ENCODE measurements at places on chromosomes 1 and 21.

DNA sequence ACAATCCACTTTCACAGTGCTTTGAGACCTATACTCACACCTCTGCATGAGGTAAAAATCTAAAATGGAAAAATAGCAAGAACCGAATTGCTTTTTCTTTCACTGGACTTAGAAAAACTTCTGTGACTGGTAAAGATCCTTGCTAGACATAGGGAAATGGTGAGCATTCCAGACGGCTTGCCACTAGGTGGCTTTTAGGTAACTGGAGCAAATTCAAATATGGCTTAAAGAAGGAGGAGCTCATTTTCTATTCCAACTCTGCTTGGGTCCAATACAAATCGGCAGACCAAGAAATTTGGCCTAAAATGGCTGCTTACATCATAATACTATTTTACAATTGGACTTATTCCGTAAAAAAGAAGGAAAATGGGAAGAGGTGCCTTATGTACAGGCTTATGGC, 977.9 kb downstream of the ADGRL2 start:
- no peak for DNase-seq

DNA sequence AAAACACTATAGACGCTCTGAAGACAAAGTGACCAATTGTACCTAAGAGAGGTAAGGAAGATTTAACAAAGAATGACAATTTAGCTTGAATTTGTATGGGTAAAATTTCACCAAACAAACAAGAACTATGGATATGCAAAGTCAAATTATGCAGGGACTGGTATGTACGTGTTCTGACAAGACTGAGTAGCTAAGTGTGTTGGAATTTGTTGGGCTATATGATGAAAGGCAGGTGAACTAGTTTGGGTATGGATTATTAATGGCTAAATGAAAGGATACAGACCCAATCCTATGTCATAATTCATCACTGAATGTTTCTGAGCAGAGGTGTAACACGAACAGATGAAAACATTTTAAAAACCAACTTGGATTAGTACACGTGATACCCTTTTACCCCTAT, 7.6 kb downstream of the DNTTIP2 start:
- DNase-seq = no peak

DNA sequence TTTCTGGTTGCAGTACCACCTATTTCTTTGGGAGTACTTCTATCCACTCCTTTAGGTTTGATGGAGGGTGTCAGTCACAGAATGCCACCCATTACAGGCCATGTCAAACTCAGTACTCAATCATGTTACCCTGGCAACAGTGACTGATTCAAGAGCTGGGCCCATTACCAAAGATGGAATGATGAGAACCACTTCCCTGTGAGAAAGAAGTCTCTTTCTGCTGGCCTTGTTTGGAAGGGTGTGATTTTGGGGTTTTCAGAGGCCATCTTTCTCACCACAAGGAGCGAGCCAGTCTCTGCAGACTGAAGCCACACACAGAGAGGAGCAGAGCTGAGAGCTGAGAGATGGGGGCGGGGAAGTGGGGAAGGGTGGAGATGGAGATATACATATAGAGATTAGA, 13.9 kb upstream of the STUM start:
- no peak for DNase-seq

DNA sequence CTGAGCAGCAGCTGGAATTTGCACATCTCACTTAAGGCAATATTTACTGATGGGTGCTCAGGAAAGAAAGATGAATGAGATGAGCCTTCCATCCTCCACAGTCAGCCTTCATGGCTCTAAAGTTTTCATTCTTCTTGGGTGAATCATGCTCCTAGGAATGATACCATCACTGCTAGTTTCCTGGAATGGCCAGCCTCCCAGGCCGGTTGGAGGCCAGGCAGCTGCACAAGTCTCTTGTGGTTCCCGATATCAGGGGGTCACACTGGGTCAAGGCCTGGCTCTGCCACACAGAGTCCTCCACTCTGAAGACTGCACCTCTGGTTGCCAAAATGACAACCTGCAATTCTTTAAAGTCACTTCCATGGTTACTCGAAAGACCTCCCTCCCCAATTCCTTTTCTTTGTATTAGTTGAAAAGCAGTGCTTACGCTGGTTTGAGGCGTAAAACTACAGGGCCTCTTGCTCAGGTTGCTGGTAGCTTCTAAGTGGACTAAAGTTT, 46.2 kb upstream of the PALMD start:
- DNase-seq = no peak

DNA sequence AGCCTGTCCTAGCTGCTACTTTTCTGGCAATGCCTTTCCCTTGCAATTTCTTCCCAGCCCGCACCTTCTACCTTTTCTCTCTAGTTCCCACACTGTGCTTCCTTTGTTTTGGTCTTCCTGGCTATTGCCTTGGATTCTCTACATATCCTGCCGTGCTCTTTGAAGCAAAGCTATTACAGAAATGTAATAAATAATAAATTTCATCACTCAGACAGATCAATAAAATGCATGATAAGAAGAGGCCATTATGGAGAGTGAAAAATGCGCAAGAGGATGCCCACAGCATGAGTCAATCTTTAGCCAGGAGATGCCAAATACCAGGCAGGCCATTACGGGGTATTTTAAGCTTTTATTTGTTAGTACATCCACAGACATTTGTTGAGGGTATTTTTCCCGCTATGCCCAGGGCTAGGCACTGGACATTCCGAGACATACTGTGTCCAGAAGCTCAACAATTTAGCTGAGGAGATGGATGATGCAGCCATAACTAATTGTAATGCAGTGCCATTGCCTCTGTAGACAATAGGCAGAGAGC, 163.6 kb downstream of the ST6GALNAC3 start:
- no peak for DNase-seq

DNA sequence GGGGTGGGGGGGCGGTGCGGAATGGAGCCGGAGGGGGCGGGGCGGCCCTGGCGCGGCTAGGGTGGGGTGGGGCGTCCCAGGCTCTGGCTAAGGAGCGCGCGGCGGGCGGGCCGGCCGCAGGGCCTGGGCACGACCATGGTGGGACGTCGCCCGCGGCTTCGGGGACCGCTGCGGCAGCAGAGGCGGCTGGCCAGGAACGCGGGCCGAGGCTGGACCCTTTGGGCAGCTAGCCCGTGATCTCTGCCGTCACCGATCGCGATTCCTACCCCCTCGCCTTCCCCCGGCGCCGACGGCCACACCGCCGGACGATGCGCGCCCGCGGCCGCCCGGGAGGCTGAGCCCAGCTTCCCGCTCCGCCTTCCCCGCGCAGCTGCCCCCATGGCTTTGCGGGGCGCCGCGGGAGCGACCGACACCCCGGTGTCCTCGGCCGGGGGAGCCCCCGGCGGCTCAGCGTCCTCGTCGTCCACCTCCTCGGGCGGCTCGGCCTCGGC, at the start of gene MAP3K21:
Gene MAP3K21, plus strand, starts transcription at position 74 of the 491 bp plus-strand sequence. Its CDS starts 305 bp downstream, at position 379.
- no peak for DNase-seq

- DNase-seq = no peak
Measured at GRCh38 chr1:61174060-61174795, 91.9 kb downstream of the NFIA start.

DNA sequence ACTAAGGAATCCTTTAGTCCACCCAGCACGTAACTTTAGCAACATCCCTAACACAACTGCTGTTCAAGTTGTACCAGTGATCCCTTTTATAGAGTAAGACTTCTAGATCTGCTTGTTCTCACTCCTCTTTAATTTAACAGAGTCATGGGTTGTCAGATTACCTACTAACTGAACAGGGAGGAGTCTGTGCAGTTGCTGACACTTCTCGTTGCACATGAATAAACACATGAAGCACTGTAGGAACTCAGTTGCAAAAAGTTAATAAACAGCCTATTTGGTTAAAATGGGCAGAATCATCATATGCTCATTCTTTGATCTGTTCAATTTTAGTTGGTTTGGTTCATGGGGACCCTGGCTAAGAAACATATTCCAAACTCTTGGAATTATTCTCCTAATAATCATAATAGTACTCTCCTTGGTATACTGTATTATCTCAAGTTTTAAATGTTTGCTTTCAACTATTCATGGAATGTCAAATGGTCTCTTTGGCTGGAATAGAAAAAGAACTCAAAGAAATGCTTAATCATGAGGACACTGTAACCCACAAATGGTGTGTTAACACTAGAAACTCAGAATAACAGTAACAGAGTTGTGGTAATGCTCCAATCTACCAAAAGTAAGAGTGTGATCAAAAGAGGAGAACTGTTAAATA, 15.6 kb downstream of the PLPPR5 start:
- no peak for DNase-seq

GRCh38 chr1:40477678-40478053, 576 bp downstream of the ZFP69 start:
- DNase-seq = no peak

DNA sequence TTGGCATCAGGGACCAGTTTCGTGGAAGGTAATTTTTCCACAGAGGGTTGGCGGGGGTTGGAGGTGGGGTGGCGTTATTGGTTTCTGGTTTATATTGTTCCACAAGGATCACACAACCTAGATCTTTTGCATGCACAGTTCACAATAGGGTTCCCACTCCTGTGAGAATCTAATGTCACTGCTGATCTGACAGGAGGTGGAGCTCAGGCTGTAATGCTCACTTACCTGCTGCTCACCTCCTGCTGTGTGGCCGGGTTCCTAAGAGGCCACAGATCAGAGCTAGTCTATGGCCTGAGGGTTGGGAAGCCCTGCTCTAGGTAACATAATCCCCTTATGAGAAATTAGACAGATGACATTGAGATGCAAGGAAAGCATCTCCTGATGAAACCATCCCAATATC, 12.6 kb downstream of the GBP5 start:
- no peak for DNase-seq

DNA sequence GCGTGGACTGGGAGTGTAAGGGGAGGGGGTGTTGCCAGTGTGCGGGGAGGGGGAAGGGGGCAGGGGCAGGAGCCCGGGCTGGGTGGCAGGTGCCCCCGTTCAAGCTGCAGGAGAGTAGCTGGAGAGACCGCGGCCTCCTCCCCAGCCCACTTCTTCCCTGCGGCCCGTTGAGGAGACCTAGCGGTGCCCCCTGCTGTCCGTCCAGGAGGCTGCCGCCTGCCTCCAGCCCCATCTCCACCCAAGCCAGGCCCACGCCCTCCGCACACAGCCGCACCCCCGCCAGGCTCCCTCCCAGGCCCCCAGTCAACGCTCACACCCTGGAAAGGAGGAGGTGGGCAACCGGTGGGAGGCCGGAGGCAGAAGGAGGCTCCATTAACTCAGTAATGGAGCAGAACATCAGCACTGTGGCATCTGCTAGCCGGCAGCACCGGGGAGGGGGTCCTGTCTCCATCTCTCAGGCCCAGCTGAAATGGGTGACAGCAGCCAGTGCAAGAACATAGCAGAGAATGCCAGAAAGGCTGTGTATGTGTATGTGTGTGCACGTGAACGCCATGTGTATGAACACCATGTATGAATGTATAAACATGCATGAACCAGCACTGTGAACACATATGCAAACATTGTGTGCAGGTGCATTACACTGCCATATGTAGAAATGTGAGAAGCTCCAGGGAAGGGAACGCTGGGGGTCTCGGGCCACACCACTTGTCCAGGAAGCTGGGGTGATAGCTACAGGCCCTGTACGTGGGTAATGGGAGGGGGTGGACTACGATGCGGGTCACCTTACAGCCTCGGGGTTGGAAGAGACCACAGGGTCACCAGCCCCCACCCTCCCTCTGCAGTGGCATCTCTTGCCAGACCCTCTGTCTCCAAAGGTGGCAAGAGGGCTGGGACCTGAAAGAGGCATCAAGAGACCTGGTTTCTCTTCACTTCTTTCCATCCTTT, 84.6 kb downstream of the SYT2 start:
- DNase-seq = peak; percentile 21

GRCh38 chr1:10631121-10631810, 156.5 kb downstream of the PEX14 start:
- no peak for DNase-seq

- no peak for DNase-seq
Measured at GRCh38 chr21:34311561-34312330, 52.1 kb upstream of the KCNE2 start.

DNA sequence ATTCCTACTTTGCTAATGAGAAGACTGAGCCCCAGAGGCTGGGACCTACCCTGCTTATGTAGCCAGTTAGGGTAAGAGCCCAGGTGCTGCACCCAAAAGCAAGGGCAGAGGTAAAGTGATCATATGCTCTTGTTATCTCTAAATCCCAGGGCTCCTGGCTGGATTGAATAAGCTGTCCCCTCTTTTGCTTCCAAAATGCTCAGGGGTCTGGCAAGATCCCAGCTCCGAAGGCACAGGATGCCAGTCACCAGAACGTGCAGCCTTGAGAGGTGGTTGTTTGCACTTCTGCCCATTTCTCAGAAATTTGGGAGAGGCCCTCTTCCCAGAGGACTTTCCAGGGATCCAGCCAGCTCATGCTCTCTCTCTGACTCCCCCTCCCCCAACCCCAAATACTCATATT, 142.4 kb upstream of the TMEM51 start:
- DNase-seq = no peak

DNA sequence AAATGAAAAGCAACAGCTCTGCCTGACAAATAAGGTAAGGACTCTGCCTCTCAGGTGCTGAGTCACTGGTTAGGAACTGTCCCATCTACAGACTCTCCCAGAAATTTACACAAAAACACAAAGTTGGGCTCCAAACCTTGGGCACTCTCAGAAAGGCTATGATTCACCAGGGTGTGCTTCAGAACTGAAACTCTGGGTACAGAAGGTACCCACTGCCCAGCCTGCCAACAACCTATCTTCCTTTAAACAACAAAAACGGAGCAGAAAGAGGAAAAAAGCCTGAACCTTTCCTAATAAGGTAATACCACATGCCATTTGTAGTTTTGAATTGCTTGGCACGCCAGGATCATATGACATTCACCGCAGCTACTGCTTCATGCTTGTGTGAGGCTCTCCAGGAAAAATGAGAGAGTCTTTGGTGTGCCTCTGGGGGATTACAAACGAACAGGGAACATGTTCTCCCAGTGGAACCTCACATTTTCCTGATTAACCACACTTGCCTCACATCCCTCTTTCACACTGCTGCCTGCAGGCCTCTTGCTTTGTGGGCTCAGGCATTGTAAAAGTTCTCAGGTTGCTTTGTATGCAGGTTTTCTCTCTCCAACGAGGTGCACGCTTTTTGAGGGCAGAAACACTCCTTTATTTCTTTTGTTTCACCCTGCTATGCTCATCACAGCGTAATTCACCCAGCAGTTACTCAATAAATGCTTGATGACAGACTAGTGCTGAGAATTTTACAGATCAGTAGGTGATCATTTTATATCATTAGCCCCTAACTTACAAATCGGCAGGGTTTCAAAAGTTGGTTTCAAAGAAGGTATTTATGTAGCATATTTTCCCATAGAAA, 65.1 kb downstream of the GADD45A start:
- DNase-seq = no peak

- DNase-seq = no peak
Measured at GRCh38 chr1:54804471-54805132, 3.5 kb upstream of the TTC22 start.

- DNase-seq = no peak
Measured at GRCh38 chr1:40607921-40608320, 57.6 kb downstream of the RIMS3 start.

Data from Jurkat, Clone E6-1 (cell line).